Body of pancreas (tissue), 4 donors: ENCODE measurements at places on chromosomes 2 and 18.
A peak's percentile ranks its signal among the peaks of the same experiment; 100 is the strongest.

GRCh38 chr2:46471019-46471583, 8.3 kb upstream of the TMEM247 start:
- DNase-seq: no peak

- DNase-seq: peak; percentile 73
These were observed 8.4 kb upstream of the IER3IP1 start for GRCh38 chr18:47184419-47185050.

DNA sequence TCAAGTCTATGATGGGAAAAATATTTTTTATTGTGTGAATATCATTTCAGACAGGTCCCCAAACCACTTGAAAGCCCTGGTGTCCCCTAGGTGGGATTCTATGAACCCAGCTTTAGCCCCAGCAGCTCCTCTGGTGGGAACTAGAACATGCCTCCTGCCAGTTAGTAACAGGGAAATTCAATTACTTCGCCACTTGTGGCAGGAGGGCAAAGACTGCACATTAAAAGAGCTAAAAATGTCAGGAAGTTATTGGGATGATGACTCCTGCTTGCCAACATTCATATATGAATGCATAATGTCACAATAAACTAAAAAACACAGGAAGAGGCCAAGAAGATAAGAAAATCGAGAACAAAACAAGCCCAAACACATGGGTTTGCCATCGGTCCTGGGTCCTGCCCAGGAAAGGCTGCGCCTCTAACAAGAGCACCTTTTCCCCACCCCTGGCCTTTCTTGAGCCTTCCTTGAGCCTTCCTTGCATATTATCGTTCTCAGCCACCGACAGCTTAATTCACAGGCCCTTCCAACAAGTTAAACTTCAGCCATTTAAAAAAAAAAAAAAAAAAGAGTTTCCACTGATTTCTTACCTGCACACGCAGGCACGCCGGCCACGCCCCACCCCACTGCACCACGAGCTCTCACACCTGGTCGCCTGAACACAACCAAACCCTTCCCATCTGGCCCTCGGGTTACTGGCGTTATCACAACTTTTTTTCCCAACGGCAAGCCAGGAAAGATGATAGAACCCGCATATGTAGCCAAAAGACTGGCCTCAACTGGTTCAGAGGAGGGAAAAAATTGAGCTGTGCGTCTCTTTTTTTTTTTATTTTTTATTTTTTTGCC, 23.4 kb downstream of the BCL11A start:
- peak; percentile 87 for DNase-seq

DNA sequence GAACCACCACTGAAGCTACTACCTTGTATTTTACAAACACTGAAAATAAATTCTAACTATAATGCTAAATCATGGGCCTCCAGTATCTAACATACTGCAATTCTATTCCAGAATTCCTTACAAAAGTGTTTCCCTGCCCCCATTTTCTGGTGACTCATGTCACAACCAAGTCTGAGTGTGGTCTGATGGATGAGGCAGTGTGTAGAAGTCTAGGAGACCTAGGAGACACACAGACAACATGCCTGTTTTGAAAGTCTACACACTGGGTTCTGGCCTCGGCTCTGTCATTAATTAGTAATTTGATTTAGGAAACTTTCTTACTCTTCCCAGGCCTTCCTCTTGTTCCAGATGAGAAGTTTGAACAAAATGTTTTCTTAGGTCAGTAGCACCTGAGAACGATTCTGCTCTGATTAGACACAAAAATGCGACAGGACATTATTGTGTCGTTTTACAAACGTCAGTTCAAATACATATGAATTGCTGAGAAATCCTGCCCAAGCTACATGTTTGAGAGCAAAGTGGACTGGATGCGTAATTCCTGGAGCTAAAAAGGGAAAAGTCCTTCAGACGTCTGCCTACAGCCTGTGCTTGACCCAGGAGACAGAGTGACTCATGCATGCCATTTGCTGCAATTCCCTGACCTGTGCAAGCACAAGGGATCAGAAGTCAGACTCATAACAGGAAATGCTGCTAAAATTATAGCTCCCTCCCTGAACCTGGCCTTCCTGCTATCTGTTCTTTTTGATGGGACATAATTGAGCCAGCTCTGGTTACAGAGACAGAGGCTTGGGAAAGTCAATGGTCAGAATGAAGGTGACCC, 494.4 kb downstream of the SOX11 start:
- peak; percentile 89 for DNase-seq

GRCh38 chr2:99205491-99205890, 24.5 kb downstream of the MRPL30 start:
- DNase-seq: no peak

DNA sequence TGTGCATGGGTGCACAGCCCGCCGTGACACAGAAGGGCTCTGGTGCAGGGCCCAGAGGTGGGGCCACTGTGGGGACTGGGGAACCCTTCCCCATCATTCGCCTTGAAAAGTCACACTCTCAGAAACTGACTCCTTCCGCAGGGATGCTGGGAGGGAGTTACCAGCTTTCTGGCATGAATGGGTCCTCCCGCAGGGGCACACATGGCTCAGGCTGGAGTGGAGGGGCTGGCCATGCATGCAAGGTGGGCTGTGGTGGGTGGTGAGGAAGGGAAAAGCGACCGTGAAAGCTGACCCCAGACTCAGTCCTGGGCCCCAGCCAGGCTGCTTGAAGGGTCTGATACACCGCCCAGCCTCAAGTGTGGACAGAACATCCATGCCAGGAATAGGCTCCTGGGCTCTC, 201.1 kb downstream of the TNS1 start:
- DNase-seq: no peak

GRCh38 chr18:11260961-11261461, 111.6 kb upstream of the PIEZO2 start:
- DNase-seq: no peak

DNA sequence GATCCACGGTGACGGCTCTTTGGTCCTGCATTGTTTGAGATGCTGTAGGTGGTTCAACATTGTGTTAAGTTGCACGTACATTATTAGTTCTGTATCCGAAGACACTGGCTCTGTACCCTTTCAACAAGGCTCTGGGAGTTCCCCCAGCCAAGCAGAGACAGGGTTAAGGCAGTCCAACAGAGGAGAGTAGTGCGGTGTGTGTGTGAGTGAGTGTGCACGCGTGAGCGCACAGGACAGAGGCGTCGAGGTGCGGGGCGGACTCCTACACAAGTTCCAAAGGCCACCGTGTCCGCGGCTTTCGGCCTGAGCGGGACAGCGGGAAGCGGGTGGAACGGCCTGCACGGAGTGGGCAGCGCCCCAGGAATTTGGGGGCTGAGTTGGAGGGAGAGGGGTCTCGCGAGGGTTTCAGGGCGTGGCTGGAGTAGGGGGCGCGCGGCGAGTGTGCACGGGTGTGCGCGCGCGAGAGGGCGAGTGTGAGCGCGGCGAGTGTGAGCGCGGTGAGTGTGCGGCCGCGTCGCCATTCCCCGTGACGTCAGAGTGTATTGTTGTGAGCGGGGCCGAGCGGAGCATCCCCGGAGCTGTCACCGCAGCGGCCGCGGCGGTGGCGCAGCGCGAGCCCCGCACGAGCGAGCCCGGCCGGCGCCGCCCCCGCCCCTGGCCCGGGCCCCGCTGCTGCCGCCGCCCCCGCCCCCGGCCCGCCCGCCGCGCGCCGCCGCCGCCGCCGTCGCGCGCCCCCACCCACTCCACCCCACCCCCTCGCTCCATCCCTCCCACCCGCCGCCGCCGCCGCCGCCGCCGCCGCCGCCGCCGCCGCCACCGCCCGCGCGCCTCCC, at the start of gene ASXL3:
Gene ASXL3 (plus strand): TSS at position 535 of the 833 bp plus-strand sequence. CDS start 413 bp downstream, outside the sequence.
- DNase-seq: peak; percentile 57

DNA sequence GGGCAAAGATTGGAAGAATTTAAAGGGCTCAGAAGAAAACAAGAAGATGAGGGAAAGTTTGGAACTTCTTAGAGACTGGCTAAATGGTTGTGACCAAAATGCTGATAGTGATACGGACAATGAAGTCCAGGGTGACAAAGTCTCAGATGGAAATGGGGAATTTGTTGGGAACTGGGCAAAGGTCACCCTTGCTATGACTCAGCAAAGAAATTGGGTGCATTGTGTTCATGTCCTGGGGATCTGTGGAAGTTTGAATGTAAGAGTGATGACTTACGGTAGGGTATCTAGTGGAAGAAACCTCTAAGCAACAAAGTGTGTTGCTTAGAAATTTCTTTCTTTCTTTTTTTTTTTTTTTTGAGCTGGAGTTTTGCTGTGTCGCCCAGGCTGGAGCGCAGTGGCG, 6.0 kb upstream of the IL1A start:
- no peak for DNase-seq

DNA sequence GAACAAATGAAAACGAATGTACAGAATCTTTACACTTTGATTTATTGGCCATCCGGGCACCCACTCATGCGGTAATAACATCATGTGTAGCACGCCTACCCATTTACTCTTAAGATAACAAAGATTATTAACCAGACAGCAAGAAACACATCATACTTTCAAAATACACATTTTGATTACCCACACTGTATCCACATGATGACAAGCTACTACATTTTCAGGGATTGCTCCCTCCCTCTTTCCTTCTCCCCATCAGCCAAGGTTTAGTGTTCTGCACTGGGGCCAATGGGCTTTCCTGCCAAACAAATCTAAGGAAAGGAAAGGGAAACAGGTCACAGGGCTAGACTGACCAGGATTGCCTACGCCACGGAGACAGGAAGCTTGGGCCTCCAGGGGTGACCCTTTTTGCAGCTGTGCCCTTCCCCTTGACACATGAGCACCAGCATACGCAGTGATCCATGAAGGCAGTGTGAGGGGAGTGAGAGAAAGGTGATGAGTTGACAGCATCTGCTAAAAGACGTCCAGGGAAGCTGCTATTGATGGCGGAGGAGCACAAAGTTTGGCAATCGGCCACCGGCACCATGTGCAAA, 76.5 kb downstream of the ZNF521 start:
- DNase-seq: no peak

- DNase-seq: no peak
These were observed 31.7 kb downstream of the GPR39 start for GRCh38 chr2:132448331-132448730.

- no peak for DNase-seq
These were observed 71.8 kb upstream of the YWHAQ start for GRCh38 chr2:9702604-9703084.

DNA sequence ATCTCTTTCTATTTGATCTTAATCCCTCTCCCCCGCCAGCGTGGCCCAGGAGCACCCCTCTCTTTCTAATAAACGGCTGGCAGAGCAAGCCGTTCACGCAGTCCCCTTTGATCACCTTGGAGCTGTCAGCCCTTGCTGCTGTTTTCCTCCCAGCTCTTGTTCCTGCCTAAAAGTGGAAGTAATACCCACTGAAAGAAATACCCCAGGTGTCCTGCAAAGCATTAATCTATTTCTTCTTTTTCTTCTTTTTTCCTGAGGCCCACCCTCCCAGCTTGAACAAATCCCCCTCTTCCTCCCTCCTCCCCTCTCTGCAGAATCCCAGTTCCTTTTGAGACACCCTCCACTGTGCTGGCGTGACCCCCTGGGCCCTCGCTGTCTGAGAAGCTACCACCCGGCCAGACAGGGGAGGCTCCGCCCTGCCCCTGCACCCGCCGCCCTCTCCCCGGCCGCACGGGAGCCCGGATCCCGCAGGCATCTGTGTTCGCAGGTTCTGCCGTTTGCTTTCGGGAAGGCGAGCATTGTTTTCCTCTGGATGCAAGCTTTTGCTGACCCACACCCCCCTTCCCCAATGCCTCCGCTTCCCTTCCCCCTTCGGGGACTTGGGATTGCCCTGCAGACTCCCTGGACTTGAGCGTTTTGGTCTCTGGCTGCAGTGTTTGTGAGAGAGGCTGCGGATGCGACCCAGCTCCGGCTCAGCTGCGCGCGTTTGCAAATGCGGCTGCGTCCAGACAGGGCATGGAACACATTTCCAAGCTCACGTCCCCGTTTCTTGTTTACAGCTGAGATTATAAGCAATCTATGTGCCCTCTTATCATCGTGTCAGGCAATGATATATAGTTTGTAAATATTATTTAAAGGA, 631.5 kb downstream of the NYAP2 start:
- peak; percentile 57 for DNase-seq

DNA sequence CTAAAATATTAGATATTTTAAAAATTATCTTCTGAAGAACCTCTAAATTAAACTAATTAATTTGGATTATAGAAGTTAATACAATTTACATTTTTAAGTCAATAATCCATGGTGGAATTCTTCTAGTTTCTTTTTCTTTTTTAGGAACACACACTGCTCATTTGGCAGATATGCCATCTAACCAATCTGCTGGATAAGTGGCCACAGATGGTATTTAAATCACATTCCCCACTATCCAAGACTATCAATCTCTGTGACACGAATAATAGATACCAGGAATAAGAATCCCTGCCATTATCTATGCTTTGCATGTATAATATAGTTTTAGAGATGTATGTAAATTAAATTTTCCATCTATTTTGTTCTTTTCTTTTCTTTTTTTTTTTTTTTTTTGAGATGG, 58.5 kb downstream of the CABYR start:
- DNase-seq: no peak

DNA sequence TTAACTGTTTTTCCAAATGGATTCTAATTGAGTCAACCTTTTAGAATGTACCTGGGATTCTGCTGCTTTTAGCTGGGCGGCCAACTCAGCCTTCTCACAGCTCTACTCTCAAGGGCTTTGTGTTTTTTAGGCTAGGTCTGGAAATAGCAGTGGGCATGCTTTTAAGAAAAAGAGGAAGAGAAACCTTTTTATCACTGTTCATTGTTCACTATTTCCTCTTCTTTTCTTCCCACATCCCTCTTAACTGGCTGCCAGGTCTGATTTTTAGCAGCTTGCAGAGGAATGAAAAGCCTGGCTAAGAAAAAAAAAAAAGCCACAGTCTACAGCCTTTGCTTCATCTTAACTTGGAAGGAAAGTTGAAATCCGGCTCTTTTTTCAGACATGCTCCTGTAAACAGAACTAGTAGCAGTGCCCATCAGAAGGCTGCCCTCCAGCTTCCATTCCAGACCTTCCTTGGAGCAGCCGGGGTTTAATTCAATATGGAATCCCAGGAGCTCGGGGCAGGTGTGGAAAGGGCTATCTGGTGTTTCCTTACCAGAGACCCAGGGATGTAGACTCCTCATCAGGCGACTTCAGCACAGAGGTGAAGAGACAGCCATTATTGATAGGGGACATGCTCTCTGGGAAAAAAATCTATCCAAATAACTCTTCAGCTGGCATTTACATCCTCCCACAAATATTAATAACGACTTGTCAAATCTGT, 230.7 kb downstream of the MYO3B start:
- DNase-seq: no peak

- DNase-seq: peak; percentile 58
These were observed 518 bp upstream of the NFU1 start for GRCh38 chr2:69437751-69438154.

- DNase-seq: no peak
These were observed 156.3 kb downstream of the EPHA4 start for GRCh38 chr2:221415789-221416188.

- DNase-seq: no peak
These were observed 126.6 kb downstream of the LRATD1 start for GRCh38 chr2:14759082-14759481.

GRCh38 chr2:20456636-20457426, 10.0 kb downstream of the RHOB start:
- DNase-seq: no peak

DNA sequence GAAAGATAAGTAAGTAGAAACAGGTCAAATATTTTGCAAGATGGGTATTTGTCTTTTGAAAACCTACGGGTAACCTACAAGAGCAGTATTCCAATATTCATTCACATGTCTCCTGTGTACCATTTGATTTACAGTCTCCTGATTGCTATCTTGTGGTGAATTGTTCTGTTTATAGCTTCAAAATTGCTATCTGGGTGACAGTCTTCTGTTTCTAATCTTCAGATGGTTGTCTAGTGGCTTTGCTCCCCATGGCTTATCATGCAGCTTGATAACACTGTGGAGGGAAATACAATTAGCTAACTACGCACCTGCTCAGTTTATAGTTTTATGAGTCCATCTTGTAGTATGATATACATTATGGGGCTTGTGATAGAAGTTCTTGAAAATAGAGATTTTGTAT, 816.8 kb downstream of the CPS1 start:
- DNase-seq: no peak

- DNase-seq: no peak
These were observed 71.7 kb upstream of the ASB18 start for GRCh38 chr2:236335696-236336574.
